ENCODE measurements at places on chromosomes 3 and 15.

- peak; percentile 35 for DNase-seq
Measured at GRCh38 chr3:193783166-193783896, 190.3 kb downstream of the OPA1 start.

- DNase-seq = no peak
Measured at GRCh38 chr3:113212150-113212843, 940 bp downstream of the BOC start.

DNA sequence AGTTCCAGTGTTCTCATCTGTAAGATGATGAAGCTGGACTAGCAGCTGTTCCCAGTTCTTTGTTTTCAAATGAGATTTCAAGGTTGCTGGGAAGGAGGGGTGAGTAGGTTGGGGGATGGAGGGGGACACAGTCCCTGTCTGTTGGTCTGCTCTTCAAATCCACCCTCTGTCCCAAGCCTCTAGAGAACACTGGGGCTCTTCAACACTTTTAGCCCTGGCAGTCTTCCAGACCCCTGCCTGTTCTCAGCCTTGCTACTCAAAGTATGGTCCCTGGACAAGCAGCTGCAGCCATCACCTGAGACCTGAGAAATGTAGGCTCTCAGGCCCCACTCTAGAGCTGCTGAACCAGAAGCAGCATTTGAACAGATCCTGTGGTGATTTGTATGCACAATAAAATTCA lies 41.3 kb downstream of the NEK11 start:
- DNase-seq = no peak

DNA sequence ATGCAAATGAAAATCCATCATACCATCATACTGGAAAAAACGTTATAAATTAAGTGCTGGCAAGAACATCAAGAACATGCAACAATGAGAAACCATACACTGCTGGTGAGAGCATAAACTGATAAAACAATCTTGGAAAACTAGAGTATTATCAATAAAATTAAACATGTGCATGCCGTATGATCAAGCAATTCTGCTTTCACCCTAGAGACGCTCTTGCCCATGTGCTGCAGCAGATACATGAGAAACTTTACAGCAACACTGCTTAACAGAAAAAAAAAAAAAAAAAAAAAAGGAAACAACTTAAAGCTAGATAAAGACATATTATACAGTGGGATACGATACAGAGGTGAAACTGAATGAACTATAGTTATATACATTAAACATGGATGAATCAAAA lies 21.8 kb downstream of the SPG11 start:
- no peak for DNase-seq

- peak; percentile 18 for DNase-seq
Measured at GRCh38 chr3:189786479-189787064, 155.4 kb downstream of the TP63 start.

- no peak for DNase-seq
Measured at GRCh38 chr15:73270366-73271097, 98.2 kb downstream of the HCN4 start.

GRCh38 chr15:50275908-50276307 lies 10.4 kb upstream of the HDC start:
- no peak for DNase-seq

DNA sequence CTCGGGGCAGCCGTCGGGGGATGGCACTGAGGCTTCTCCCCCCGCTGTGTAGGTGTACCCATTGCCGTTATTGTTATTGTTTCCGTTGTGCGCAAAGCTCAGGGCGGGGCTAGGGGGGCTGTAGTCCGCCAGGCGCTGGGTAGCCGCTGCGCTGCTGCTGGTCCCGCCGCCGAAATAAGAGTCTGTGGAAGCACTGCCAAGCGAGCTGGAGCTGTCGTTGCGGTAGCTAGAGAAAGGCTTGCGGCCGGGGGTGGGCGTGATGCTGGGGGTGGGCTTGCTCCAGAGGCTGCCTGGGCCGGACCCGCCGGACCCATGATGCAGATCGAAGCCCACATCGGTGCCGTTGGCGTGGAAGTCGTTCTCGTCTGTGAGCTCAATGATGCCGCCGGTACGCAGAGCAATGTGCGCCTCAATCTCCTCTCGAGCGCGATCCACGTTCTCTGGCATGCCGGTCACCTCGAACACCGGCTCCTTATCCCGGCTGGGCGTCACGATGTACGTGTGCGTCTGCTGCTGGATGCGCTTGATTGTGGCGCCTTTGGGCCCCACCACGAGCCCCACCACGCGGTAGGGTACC lies 1.9 kb downstream of the MEX3B start:
- no peak for DNase-seq

DNA sequence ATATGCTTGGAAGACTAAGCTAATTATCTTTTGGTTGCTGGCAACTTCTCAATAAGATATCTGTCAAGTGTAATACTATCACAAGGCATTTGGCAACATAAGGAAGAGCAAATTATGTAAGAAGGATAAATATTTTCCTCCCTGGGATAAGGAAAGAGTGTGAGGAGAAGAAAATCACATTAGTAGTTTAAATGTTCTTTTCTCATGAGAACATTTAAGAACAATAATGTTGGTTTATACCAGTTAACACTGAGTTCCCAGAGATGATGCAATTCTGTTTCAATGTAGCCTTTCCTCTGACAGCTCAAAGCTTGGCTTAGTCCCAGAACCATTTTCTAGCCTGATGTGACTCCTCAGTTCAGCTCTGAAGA lies 66.1 kb upstream of the NPHP3 start:
- DNase-seq = no peak

DNA sequence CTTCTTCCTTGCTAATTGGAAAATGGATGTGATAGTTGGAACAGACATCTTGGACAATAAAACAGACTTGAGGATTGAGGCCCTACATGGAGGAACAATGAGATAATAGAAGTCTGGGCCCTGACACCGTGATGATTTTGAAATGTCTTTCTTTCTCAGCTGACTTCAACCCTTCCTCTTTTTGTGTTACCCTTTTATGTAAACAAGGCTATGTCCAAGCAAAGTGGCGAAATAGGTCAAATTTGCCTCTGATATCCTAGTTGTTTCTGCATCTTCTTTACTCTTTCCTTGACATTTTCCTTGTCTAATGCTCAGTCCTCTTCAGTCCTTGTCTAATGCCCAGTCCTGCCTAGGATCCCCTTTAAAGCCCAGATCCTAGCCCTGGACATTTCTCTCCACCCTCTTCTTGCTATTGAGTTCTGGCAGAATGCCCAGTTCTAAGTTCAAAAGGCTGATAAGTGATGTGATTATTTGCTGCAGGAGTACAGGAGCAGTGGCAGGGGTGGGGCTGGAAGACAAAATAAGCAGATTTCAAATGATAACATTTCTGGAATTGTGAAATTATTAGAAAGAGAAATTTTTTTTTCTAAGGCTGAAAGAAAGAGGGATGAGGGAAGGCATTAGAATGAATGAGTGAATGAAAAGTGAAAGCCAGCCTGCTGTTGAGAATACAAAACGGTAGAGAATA lies 6.5 kb upstream of the VPS8 start:
- DNase-seq = peak; percentile 54

Measured in HT-29 (cell line).